ENCODE measurements at places on chromosomes 1 and 21.

- DNase-seq, result peak; percentile 61
Measured at GRCh38 chr1:89358287-89358893, 5.5 kb upstream of the GBP6 start.

DNA sequence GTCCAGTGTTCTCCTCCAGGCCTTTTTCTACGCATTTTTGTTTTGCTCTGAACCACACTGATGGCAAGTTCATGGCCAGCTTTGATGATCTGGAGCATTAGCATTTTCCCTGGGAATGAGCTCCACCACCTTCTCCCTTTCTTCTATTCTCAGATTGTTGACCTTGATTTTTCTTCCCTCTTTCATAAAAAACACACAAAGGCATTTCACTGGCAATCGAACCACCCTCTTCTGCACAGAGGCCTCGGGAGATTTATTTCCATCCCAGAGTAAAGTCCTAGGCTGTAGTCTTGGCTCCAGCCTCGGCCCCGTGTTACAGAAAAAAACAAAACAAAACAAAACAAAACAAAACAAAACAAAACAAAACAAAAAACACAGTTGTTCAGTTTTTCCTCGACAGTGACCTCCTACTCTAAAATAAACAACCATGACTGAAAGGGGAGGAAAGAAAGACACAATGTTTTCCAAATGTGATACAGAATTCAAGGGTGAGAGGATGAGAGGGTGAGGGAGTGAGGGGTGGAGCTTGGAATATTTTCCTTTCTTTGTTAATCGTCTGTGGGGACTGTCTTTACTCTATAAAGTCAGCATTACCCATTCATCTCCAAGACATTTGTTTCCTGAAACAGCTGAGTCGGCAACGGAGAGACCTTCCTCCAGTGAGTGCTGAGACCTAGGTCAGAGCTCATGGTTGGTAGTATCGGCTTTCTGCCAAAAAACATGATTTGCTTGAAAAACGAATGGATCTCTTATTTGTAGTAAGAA lies 29.8 kb upstream of the RNF186 start:
- DNase-seq, result no peak

DNA sequence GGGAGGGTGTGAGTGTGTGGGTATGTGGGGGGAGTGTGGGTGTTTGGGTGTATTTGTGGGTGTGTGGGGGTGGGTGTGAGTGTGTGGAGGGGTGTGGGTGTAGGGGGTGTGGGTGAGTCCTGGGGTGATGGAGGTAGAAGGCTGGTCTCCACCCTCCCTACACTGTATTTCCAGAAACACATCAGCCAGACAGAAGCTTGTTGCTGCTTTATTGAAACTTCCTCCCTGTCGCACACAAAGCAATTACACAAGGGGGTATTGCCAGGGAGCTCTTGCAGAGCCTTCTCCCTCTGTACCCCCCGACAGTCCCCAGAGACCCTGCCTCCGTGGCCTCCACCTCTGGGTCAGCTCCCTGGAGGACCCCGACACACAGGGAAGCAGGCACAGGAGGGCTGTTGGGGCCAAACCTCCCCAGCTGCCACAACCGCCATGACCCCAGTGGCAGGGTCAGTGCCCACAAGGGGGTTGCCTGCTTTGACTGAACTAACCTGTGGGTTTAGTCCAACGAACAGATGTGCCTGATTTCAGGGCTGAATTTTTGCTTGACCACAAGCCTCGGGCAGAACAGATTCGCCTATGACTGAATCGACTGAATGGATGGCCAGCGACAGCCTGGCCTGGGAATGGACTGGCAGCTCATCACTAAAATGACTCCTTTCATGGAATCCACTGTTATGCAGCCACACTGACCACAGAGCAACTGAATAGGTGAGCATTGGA lies 9.1 kb upstream of the MATN1 start:
- no peak for DNase-seq

DNA sequence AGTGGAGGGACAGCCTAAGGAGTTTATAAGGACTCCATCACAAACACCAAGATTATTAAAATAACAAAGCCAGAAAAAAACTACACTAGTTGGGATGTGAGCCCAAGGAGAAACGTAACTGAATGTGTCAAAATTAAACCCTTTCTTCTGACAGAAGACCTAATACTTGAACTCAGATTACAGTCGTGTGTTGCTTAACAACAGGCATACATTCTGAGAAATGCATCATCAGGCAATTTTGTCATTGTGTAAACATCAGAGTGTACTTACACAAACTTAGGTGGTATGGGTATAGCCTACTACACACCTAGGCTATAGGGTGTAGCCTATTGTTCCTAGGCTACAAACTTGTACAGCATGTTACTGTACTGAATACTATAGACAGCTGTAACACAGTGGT lies 23.4 kb downstream of the DSTYK start:
- DNase-seq, result no peak

DNA sequence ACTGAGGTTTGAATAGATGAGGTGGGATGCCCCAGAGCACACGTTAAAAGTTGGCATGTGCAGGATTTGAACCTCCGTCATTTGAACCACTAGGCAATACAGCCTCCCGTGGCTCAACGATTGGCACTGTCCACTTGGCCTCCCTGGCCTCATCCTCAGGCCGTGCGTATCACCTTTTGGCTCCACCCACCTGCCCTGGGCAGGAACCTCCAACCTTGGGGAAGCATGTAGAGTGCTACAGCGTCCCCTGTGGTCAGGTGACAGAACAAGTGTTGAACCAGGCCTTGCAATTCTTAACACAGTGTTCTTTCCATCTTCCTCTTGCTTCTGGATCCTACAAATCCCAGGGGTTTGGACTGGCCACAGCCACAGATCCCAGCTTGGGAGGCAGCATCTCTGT lies 112.6 kb downstream of the PAX7 start:
- DNase-seq, result no peak

- no peak for DNase-seq
Measured at GRCh38 chr21:37196847-37197246, 70.3 kb downstream of the VPS26C start.

DNA sequence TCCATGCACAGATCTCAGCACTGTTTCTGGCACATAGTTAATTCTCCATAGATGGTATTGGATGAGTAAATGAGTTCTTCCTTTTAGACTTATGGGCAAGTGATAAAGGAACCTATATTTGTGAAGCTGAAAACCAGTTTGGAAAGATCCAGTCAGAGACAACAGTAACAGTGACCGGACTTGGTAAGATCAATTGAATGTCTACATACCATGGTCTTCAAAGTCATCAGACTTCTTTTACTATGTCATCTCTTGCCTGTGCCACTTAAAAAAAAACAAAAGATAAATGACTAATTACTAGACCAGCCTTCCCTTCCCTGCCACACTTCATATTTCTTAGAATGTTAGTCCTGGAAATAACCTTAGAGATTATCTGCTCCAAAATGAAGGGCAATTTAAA lies 246.7 kb downstream of the HMCN1 start:
- no peak for DNase-seq

GRCh38 chr1:232704694-232705680 lies 75.1 kb upstream of the SIPA1L2 start:
- peak; percentile 27 for DNase-seq

DNA sequence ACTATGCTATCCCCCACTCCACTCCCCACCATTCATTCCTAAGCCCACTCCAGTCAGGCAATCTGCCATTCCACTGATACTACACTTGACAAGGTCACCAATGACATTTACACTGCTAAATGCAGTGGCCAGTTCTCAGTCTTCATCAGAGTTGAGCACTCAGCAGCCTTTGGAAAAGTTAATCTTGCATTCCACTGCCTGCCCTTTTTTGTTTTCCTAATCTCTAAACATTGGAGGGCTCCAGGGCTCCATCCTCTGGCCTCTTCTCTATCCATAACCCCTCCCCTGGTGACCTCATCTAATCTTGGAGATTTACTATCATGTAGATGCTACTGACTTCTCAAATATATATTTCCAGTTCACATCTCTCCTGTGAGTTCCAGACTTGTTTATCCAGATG lies 70.9 kb upstream of the S1PR1 start:
- no peak for DNase-seq

DNA sequence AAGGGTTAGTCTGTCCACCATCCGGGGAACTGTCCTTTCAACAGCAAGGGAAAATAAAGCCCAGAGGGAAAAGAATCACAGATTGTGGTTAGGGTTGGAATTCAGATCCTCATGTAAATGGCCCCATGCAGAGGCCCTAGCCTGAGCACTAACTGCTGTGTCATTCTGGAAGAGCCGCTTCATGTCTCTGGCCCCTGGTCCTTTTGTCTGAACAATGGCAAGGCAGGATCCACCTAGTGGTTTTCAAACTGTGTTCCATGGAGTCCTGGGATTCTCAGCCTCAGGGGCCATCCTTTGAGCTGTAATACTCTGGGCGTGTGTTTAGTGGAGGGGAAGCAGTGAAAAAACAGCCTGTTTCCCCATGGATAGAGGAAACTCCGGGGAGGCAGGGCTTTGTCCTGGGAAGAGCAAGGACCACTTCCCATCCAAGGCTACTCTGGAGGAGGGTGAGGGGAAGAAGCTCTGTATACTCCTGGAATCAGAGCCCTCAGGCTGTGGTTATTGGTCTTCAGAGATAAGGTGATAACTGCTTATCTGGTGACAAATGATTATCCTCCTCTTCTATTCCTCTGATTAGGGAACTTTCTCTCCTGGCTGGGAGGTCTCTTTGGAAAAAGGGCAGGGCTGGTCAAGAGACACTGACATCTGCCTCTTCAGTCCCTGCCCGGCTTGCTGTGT lies 19.2 kb downstream of the PAX7 start:
- peak; percentile 53 for DNase-seq

- DNase-seq, result no peak
Measured at GRCh38 chr1:219374046-219374566, 200.4 kb downstream of the LYPLAL1 start.

GRCh38 chr1:31781756-31782371 lies 17.7 kb upstream of the ADGRB2 start:
- DNase-seq, result no peak

GRCh38 chr1:162206300-162206699 lies 136.8 kb downstream of the NOS1AP start:
- DNase-seq, result no peak

- DNase-seq, result no peak
Measured at GRCh38 chr1:155977690-155978324, 540 bp downstream of the ARHGEF2 start.

DNA sequence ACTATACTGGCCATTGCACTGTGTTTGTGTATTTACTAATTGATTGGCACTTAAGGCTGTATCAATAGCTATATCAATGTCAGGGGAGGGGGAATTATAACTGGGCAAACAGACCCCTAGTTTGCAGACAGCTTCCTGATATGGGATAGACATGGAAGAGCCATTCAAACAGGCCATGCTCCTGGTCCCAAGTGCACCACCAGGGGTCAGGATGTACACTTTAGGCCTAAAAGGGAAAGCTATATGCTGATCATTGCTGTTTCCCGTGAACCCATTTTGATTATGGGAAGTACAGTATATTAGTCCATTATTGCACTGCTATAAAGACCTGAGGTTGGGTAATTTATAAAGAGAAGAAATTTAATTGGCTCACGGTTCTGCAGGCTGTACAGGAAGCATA lies 124.9 kb upstream of the BACE2 start:
- no peak for DNase-seq

DNA sequence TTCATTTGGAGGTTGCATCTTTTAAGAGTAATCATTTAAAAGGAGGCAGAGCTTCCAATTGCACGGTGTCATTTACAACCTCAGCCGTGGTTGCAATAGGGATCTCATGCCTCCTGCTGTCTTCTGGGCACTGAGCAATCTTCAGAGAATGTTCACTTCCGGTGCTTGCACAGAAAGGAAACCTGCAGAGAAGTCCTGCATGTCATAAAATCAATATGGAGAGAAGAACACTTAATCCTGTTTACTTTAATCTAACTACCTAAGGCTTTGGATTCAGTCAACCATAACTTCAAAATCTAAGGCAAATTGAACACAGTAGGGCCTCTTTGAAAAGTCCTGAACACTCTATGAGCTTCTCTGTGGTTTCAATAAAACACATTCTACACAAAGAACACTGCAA lies 11.3 kb upstream of the MAP10 start:
- DNase-seq, result peak; percentile 1

DNA sequence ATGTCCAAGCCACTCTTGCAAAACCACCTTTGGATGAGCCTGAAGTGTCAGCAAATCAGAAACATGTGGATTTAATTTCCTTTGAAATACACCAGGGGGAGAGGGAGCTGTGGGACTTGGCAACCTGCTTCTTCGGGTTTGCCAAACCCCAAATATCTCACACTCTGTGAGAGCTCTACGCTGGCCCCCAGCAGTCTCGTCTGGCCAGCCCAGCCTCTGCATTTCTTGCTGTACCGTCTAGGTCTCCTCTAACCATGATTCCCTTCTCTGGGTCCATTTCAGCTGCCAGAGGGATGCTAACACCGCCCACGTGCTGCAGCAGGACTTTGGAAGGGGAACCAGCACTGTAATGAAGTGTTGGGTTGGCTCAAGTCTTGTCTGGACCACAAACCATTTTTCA lies 114.6 kb downstream of the MRPS6 start:
- no peak for DNase-seq

GRCh38 chr1:43521078-43521477 lies 9.6 kb upstream of the PTPRF start:
- DNase-seq, result no peak

GRCh38 chr21:15301014-15301413 lies 236.2 kb upstream of the NRIP1 start:
- no peak for DNase-seq

GRCh38 chr1:209589863-209590262 lies 6.3 kb downstream of the CAMK1G start:
- DNase-seq, result no peak

- DNase-seq, result no peak
Measured at GRCh38 chr1:54204199-54204598, 4.2 kb downstream of the MRPL37 start.

- no peak for DNase-seq
Measured at GRCh38 chr1:60101516-60101915, 27.9 kb upstream of the C1orf87 start.

DNA sequence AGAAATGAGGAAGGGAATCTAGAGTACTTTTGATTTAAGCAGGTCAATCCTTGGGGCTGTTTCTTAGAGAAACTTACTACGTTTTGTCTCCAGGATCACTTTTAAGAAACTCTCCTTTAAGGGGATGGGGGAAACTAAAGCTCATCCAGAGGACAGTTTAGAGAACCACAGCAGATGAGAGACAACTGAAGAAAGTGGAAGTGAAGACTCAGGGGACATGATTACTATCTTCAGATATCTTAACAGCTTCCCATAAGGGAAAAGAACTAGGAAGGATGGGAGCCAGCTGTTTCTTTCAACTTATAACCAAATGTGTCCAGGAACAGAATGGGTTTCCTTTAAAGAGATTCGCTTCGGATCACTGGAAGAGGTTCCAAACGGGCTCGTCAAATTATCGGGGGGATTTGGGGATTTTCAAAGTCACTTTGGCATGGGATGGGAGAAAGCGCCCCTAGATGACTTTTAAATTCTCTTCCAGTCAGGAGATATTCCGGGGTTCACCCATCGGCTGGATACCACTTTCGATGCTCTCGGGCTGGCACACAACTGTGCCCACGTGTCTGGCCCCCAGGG lies 1.2 kb downstream of the SCMH1 start:
- no peak for DNase-seq

- no peak for DNase-seq
Measured at GRCh38 chr1:158996998-158997397, 12.7 kb upstream of the IFI16 start.

DNA sequence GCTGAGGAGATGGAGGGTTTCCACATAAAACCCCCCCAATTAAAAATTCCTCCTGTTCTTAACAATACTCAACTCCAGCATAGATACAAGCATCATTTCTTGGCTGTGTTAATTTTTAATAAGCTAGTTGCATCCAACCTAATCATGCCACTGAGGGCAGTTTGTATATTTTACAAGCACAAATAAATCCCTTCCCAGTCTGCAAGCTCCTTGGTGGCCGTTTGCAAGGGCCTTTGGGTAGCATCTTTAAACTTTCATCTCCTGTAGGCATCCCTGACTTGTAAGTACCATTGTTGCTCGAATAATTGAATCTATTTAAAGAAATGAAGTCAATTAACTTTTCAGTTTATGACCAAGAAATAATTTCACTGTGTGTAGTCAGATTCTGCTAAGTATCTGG lies 103.5 kb upstream of the AJAP1 start:
- DNase-seq, result no peak
